ENCODE measurements at places on chromosomes 7 and 10.

- no peak for DNase-seq
Measured at GRCh38 chr7:40474790-40475680, 340.2 kb downstream of the SUGCT start.

DNA sequence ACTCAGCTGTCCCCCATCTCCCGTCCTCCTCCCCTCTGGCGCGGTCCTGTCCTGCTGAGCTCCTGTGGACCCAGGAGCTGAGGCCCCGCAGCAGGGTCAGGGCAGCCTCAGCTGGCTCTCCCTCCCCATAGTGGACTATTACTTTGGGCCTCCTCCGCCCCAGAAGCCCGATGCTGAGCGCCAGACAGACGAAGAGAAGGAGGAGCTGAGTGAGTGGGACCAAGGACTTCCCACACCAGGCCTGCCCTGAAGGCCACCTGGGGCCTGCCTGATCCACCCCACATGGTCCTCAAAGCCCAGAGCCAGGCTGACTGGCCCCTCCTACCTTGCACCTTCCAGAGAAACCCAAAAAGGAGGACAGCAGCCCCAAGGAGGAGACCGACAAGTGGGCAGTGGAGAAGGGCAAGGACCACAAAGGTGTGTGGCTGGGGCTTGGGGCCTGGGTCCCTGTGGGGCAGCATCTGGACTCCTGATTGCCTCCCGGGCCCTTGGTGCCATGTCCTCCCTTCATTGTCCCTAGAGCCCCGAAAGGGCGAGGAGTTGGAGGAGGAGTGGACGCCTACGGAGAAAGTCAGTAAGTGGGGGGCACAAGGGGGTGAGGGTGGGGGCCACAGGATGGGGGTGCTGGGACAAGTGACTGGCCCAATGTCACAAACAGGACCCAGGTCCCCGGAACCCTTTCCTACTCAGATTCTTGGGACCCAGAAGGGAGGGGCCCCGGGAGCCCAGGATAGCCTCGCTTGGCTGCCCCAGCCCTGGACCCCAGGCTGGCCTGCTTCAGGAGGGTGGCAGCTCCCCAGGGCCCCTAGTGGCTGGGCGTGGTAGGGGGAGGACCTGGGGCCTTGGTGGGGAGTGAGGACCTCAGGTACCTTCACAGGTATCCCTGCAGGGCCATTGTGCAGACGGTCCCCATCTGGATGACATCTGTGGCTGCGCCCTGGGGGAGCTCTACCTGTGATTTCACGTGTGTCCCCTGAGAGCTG lies 4.9 kb downstream of the AEBP1 start:
- no peak for DNase-seq

- no peak for DNase-seq
Measured at GRCh38 chr10:93431361-93431760, 50.8 kb downstream of the MYOF start.

GRCh38 chr10:16995867-16996529 lies 133.6 kb downstream of the CUBN start:
- no peak for DNase-seq

- DNase-seq = no peak
Measured at GRCh38 chr7:117270371-117270770, 52.5 kb downstream of the WNT2 start.

DNA sequence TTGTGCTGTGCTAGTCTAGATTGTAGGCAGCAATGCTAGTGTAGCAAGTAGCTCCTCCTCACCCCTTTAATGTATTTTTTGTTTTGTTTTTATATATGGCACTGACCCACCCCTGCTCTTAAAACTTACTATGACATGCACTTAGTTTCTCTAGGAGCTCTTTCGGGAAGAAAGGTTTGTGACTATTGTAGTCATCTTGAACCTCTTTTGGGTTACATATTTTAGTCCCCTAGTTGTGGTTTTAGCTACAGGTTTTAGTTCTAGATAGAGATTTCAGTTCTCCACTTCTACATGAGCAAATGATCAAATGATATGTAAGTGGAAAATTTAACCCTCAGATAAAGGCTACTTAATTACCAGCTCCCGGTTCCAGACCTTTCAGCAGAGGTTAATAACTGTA lies 14.9 kb downstream of the MINPP1 start:
- no peak for DNase-seq

- peak; percentile 53 for DNase-seq
Measured at GRCh38 chr7:131106681-131107336, 220.9 kb upstream of the MKLN1 start.

Data from T-helper 17 cell (primary cell).